ENCODE measurements at places on chromosomes 4 and X.

DNA sequence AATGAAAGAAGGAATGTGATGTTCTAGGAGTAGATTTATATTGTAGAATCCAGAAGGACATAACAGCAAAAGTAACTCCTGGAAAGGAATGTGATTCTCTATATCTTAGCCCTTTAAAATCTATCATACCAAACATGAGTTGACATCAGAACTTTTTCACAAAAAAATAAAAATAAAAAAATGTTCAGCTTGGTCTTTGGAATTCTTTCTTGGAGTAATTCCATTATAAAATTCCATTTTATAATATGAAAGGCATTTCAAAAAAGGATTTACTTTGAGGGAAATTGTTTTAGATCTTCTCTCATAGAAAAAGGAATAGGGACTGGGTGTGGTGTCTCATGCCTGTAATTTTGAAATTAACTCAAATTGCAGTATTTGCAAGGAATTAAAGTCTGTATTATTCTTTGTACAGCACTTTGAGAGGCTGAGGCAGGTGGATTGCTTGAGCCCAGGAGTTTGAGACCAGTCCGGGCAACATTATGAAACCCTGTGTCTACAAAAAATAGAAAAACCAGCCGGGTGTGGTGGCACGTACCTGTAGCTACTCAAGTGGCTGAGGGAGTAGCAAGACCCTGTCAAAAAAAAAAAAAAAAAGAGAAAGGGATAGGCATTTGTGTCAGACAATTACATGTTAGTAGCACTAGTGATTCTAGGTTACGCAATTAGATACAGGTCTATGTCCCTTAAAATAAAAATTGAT lies 134.9 kb downstream of the SLC4A4 start:
- no peak for DNase-seq

GRCh38 chr4:7892212-7893019 lies 47.2 kb downstream of the AFAP1 start:
- DNase-seq: no peak

DNA sequence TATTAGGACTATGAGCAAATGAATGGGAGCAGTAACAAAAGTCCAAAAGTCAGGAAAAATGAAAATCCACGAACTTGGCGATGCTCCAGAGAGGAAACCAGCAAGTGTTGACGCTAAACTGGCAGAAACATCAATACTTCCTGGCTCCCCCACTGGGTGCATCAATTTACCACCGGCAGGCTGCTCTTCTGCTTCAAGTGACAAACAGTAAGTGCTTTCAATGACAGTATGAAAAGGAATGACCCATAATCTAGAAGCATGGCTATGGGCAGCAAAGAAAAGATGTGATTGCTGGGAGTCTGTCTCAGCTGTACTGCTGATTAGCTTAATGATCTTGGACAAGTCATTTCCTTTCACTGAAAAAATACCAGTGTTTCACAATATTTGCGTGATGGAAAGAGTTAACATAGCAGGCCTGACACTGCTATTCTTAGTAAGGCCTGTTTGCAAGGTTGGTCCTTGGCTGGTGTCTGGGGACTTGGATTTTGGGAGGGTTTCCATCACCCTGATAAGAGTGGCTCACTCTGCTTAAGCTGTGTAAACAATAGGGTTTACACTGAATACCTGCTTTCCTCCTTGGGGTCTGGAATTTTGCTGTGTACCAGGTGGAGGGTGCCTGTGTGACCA lies 8.7 kb downstream of the ATP11C start:
- DNase-seq: no peak

DNA sequence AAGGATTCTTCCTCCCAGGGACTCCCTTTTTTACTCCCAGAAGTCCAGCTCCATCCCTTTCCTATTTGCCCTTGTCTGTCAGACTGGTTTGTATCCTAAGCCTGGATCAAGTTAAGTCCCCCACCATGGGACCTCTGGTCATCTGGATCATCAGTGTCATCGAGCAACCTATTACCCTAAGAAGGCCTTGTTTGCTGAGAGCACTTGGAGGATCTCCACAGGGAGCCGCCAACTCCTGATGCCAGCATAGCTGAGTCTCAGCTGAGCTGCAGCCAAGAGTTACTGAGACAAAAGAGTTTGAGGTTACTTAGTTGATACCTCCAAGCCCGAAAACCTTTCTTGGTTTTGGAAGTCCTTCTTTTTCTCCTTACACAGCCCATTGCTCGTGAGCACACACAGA lies 10.1 kb upstream of the DAPP1 start:
- no peak for DNase-seq

GRCh38 chr4:78059524-78059889 lies 2.4 kb downstream of the FRAS1 start:
- no peak for DNase-seq

GRCh38 chrX:18674417-18674787 lies 2.5 kb upstream of the RS1 start:
- no peak for DNase-seq

DNA sequence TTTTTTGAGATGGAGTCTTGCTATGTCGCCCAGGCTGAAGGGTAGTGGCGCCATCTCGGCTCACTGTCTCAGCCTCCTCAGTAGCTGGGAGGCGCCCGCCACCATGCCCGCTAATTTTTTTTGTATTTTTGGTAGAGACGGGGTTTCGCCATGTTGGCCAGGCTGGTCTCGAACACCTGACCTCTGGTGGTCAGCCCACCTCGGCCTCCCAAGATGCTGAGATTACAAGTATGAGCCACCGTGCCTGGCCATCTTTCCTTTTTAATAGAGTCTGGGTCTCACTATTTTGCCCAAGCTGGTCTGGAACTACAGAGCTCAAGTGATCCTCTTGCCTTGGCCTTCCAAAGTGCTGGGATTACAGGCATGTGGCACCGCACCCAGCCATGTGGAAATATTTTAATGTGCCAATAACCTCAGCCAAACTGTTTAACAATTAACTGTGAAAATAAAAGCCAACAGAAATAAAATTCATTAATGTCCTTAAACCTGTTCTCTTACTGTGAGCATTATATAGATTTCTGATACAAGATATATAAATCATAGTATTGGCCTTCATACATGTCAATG lies 16.3 kb downstream of the PDS5A start:
- DNase-seq: no peak

- DNase-seq: no peak
Observed at GRCh38 chr4:100949350-100949935, 397.9 kb downstream of the PPP3CA start.

DNA sequence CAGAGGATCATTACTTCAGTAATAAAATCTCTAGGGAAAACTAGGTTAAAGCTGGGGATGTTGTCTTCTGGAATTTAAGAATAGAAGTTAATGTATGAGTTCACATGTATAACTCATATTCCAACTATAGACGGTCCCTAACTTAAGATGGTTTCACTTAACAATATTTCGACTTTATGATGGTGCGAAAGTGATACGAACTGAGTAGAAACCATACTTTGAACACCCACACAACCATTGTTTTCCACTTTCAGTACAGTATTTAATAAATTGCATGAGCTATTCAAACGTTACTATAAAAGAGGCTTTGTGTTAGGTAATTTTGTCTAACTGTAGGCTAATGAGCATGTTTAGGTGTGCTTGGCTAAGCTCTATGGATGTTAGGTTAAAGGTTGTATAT lies 38.7 kb downstream of the CCSER1 start:
- DNase-seq: no peak

DNA sequence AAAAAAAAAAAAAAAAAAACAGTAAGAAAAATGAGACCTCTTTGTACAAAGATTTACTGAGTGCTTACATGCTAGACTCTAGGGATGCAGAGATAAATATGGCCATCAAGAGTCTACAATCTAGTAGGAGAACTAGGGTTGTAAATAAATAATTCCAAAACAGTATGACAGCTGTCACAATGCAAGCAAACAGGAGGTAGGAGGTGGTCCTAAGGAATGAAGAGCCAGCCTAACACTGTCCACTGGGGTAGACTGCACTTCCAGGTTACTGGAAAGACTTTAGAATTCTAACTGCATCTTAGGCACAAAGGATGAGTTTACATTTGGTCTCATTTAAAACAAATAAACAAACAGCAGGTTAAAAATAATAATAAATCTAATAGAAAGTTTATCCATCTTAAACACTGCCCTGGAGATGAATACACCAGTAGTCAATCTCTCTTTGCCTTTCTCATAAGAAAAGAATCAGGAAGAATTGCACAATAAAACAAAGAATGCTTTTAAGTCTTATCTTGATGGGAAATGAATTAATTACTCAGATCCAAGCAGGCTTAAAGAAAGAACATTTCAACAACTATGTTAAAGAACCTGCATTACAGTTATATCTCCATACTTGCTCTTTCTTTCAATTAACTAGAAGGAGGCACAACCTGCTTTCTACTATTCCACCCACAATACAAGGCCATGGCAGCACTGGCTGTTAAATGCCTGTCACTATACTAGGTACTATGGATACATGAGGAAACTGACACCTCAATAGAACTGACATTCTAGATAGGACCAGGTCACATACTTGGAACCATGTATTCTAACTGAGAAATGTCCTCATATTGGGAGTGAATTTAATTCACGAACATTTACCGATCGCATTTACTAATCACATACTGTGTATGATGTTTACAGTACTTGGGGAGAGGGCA lies 12.7 kb downstream of the ADGRA3 start:
- DNase-seq: no peak

DNA sequence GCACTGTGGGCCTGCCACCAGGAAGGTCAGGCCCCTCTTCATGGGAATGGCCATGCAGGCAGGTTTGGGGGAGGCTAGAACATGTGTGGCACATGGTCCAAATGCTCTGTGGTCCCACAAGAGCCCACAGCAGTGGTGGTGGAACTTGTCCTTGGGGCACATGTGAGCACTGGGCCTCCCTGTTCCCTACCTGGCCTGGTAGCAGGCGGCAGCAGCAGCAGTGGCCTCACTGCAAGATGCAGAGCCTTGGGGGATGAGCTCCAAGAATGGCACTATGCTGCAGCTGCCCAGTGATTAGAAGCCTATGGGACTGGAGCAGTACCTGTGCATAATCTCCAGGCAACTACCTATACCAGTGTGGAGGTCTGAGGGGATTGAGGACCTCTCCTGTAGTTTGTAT lies 197.0 kb upstream of the DCAF8L1 start:
- no peak for DNase-seq

- DNase-seq: no peak
Observed at GRCh38 chrX:96682516-96682915, 2.1 kb upstream of the DIAPH2 start.

DNA sequence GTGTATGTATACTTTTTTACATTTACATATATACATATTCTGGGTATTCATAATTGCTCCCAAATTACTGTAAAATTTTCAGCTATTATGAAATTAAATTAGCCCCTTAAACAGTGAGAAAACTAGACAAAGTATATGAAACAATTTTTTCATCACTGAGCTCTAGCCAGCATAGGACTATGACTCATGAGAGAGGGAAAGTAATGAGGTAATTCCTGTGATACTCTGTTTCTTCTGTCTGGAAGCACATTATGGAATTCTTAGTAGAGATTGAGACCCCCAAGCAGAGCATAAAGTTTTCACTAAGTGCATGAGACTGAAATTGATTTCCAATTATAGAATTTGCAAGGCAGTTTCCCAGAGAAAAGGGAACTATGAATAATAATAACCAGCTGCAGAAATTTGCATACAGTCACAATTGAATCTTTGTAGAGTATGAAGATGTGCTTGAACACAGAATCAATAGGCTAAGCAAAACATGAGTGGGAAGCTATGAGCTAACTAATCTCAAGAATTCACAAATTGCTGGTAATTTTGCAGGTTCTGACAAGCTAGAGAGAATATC lies 779.3 kb downstream of the ARAP2 start:
- no peak for DNase-seq

GRCh38 chr4:108502356-108502755 lies 118.0 kb upstream of the RPL34 start:
- DNase-seq: no peak

GRCh38 chr4:41455206-41455605 lies 82.8 kb upstream of the LIMCH1 start:
- no peak for DNase-seq

- no peak for DNase-seq
Observed at GRCh38 chr4:66741081-66741480, 804.2 kb downstream of the CENPC start.

GRCh38 chr4:89213382-89213701 lies 94.3 kb downstream of the GPRIN3 start:
- no peak for DNase-seq

DNA sequence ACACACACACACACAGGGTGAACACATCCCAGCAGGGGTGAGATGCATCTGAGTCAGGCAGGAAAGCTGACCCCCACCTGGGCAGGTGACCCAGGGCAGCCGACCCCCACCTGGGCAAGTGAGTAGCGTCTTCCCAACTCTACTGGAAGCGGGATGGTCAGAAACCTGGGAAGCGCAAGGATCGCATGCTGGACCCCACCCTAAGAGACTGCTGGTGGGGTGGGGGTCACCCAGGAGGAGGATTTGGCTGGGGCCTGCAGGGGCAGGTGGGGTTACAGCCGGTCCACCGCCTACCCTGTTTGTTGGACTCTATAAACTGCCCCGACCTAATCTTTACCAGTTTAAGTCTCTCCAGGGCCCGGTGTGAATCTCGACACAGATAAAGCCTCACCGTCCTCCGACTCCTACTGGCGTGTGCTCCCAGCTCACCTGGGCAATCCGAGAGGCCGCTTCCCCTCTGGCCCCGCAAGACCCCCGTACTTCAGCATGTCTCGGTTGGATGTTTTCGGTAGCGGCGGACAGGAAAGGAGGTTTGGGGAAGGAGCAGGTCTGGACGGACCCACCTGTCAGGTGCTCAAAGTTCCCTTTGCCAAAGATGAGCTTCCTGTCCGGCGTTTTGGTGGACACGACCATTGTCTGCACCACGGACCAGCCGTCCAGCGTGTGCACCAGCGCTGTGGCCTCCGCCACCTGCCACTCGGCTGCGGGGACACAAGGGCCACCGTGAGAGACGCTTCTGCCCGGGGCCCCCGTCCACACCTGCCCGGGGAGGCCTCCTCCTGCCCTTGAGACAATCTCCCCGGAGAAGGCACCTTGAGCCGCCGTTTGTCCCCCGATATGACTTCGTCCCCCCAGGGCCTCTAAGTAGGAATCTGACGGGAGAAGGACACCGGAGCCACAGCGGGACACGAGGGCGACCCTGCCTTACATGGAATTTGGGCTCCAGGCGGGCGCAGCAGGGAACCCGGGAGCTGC lies 2.0 kb downstream of the GTPBP6 start:
- no peak for DNase-seq

DNA sequence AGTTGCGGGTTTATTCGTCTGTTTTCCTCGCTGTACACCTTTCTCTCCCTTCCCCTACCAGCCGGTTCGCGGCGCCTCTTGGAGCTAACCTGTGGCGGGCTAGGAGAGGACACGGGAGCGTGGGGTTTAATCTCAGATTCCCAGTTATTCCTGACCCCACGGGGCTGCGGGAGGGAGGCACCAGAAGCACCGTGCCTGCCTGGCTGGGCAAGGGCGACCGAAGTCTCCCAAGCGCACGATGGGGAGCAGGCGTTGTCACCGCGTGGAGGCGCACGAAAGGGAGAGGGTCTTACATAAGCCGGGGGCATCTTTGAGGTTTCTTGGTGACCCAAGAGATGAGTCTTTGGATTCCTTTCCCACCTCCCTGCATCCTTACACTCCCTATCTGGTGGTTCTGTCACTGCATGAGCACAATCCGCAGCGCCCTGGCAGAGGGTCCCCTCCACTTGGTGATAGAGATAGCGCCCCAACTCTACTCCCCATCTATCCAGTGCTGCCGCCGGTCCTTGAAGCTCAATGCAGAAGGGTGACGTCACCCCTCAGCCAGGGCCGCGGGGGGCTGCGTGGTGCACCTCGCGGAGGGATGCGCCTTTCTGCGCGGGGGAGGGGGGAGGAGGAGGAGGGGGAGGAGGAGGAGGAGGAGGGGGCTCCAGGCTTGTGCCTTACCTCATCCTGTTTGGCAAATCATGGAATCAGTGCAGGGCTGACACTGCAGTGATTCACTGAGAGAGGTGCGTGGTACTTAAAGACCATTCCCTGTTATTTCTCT lies 793 bp downstream of the TSPAN7 start:
- no peak for DNase-seq
